Retinal pigment epithelial cell (primary cell): ENCODE measurements at places on chromosomes 3 and 15.

GRCh38 chr3:117409701-117410459, 700.3 kb downstream of the TUSC7 start:
- DNase-seq = no peak

- DNase-seq = no peak
Observed at GRCh38 chr3:142597906-142598305, 1.7 kb downstream of the PLS1 start.

DNA sequence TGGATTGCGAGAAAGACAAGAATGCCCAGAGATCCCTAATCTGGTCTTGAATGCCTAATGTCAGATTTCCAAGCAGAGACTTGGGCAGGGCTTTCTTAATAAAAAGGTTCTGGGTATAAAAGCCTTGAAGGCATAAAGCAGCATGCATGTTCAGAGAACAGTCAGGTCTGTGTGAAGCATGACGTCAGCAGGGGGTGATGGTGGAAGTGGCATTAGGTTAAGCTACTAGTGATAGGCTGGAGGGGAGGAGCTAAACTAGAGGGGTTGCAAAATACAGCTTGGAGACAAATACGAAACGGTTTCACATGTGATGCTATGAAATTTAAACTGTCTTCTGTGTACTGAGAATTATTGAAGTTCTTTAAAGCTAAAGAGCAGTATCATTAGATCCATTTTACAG, 125.6 kb downstream of the VPS8 start:
- no peak for DNase-seq

GRCh38 chr3:10558736-10559135, 53.4 kb upstream of the ATP2B2 start:
- DNase-seq = no peak

DNA sequence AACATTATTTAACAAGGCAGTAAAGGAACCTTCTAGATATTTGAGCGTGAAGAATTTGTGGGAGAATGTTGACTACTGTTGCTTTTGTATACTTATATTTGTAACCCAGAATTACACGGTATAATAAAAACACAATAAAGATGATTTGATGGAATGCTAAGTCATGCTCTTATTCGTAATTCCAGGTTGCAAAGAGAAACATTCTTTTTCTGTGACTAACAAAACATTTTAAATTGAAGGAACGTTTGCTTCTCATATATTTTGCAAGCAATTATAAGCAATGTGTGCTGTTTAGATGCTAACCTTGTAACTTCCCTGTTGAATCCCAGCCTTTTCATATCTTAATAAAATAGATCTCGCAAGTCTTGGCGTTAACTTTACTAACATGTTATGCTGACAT, 124.4 kb upstream of the CGNL1 start:
- DNase-seq = no peak

DNA sequence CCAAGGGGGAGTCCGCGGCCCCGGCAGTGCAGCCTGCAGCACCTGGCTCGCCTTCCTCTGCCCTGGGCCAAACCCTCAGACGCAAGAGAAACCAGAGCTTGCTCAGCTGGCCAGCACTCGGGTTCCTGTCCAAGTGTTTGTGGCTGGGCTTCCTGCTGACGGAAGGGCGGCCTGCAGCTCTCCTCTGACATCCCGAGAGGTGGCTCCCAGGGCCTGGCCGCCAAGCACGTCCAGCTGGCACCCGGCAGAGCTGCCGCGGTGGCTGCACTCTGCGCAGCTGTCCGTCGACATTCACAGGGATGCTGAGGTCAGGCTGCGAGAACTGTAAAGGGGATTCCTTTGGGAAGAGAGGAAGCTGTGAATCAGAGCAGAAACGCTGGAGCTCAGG, 85.6 kb downstream of the CPN2 start:
- DNase-seq = no peak

DNA sequence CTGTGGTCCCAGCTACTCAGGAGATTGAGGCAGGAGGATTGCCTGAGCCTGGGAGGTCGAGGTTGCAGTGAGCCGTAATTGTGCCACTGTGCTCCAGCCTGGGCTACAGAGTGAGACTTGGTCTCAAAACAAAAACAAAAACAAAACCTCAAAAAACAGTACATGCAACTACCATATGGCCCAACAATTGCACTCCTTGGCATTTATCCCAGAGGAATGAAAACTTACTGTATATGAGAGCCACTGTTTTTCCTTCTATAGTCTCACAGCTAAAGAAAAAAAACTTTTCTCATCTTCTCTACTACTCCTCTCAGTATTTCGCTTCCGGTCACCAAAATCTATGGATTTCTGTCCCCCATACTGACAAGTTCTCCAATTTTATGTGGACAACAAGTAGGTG, 84.3 kb downstream of the FLNB start:
- no peak for DNase-seq

DNA sequence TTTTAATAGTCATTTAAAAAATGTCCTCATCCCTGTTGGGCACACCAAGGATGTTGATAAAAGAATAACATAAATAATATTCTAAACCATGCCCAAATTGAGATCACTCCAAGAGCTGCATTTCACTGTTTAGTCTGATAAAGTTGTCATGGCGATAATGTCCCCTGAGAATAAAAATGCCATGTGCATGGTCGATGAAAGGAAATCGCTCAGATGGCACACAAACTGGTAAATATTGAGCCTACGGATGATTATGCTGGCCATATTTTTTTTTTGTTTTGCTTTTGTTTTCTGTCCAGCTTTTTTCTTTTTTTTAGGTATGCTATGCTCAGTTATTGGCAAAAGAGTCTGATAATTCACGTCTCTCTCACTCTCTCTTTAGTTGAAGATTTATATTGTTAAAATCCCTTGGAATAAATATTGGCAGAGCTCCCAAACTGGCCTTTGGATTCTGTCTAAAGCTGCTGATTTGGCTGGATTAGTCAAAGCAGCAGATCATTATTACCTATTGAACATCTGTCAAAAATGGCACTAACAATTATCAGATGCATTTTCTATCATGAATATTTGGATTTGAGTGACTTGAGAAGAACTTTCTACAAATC, 643.8 kb downstream of the SQOR start:
- no peak for DNase-seq

DNA sequence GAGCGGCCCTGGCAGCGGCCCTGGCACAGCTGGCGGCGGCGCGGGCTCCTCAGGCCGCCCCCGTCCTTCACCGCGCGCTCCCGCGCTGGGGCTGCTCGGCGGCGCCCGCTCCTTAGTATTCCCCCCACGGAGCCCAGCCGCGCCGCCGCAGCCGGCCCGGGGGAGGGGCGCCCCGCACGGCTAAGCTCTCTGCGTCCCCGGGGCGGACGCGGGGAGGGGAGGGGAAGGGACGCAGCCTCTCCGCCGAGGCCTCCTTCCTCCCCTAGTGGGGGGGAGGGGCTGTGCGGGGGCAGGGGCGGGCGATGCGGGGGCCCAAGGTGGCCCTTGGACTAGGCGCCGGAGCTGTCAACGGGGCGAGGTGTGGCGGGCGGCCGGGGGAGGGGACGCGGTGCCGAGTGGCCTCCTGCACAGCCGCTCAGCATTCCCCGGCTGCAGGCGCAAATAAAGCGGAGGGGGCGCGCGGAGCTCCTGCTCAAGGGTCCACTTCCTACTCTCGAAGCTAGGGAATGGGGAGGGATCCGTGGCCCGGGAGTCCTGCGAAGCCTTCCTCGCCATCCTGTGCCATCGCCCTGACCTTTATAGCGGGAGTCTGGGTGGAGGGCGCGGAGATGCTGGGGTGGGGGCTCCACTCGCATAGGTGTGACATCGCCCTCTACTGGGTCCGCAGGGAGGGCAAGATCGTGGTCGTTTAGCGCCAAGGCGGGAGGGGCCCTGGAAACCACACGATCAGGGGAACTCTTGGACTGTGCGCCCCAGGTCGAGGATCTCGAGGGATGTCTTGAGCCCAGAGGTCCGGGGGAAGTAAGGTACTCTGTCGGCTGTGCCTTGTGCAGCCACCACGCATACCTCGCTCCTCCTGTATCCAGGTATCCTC, 22.2 kb downstream of the EPHB3 start:
- DNase-seq = no peak

GRCh38 chr3:171258316-171258715, 201.9 kb downstream of the TNIK start:
- peak; percentile 43 for DNase-seq

DNA sequence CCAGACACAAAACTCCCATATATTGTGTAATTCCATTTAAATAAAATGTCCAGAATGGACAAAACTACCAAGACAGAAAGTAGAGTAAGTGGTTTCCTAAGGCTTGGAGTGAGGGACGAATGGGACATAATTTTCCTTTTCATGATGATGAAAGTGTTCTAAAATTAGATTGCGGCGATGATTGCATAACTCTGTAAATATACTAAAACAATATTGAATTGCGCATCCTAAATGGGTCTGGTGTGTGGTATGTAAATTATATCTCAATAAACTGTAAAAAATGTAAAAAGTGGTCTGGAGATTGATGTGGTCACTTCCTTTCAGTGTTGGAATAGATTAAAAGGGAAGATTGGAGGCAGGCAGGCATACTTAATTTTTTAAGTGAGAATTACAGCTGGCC, 105.9 kb upstream of the KCNAB1 start:
- no peak for DNase-seq

GRCh38 chr15:77482570-77482969, 61.9 kb downstream of the HMG20A start:
- DNase-seq = peak; percentile 65

DNA sequence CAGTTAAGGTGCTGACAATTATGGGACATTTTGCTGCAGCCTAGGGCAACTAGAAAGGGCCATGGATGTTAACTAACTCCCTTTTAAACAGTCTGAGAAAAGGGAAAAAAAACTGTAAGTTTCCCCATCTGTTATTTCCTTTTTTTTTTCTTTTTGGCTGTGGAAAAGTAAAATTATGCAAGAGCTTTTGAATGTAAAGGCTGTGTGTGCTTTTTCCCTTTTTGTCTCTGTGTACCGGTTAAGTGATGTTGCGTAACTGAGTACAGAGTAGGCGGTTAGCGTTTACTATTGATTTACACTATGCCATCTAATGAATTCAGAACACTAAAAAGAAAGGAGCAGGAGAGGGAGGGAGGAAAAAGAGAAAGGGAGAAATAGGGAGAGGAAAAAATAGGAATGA, 403.6 kb downstream of the TIGIT start:
- no peak for DNase-seq

- no peak for DNase-seq
Observed at GRCh38 chr15:57403566-57404325, 27.4 kb downstream of the CGNL1 start.

GRCh38 chr3:99186016-99186415, 284.5 kb upstream of the DCBLD2 start:
- no peak for DNase-seq

- no peak for DNase-seq
Observed at GRCh38 chr3:99541181-99541580, 97.2 kb upstream of the COL8A1 start.

DNA sequence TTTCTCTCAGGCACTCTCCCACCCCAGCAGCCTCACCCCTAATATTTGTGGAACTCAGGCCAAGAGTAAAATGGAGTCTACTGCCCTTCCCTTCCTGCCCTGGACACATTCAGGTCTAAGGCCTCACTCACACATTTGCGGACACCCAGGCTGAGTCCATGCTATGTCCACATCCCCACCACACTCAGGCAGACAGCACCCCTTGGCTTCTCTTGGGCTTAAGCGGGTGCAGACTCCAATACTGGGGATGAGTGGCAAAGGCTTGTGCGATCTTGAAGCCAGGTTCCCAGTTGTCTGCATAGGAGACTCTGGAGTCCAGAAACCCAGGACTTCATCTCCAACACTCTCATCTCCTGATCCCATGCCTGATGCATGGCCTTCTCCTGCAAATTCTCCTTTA, 17.5 kb upstream of the CFAP100 start:
- DNase-seq = no peak

GRCh38 chr15:96261575-96262034, 68.9 kb upstream of the NR2F2 start:
- no peak for DNase-seq

DNA sequence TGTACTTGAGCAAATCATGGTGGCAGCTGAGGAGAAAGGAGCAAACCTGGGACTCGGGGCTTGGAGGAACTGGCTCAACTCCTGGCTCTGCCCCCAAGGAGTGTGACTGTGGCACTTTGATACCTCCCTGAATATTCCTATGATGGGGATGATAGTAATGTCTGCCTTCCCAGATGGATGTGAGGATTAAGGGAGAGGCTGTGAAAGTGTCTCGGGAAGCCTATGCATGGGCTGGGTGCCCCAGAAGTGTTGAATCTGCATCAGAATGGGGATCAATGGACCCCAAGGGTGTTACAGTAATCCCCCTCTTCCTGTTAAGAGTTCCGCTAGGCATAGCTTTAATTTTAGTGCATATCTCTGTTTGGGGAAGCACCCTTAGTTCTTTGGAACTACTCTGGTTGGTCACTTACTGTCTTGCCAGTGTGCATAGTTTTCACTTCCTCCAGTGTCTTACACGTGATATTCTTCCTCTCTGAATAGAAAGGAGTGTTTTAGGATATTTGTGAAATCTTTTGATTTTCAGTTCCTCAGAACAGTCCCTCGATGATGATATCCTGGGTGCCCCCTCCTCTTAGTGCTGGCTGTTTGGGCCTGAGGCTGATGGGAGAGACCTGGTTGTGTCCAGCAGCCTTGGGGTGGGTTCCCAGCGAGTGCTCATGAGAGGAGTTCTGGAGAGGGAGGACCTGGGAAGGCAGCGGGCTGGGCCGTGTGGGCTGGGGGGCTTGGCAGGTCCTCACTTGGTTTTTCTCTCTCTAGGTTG, 97.5 kb downstream of the CHDH start:
- DNase-seq = no peak

DNA sequence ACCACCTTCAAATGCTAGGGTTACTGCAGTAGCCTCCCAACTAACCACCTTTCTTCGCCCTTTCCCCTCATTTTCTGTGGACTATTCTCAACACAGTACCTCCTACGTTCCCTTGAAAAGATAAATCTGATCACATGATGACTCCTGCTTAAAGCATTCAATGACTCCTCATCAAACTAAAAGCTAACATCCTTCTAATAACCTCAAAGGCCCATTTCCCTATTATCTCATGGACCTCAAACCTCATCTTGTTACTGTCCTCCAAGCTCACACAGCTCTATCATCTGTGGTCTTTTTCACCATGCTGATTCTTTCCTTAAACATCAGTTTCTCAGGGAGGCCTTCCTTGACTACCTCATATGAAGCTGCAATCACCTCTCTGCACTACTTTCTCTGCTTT, 29.6 kb downstream of the GADL1 start:
- DNase-seq = no peak

- DNase-seq = no peak
Observed at GRCh38 chr15:90086868-90087268, 15.4 kb downstream of the IDH2 start.

DNA sequence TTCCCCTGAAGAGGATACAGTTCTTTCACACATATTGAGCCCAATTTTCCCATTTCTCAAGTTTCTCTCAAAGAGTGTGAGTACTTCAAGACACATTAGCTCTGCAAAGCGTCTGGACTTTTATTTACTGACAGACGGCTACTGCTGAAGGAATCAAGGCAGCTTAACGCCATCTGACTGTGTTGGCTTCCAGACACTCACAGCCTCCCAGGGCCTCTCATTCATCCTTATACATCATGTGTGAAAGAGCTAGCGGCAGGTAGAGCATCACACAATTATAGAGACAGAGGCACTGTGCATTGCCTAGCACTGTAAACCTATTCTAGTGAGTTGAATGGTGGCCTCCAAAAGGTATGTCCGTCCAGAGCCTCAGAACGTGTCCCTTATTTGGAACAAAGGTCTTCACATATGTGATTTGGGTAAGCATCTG, 284.1 kb upstream of the STT3B start:
- DNase-seq = no peak
